HFF-Myc (cell line): ENCODE measurements at places on chromosomes 2 and 18.

DNA sequence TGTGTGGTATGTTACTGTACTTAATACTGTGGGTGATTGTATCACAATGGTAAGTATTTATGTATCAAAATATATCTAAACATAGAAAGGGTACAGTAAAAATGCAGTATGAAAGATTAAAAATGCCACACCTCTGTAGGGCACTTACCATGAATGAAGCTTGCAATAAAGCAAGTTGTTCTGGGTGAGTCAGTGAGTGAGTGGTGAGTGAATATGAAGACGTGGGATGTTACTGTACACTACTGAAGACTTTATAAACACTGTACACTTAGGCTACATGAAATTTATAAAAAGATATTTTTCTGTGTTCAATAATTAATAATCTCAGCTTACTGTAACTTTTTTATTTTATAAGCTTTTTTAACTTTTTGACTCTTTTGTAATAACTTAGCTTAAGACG is 1162.4 kb upstream of the NRXN1 start:
- DNase-seq = no peak

- no peak for DNase-seq
Measured at GRCh38 chr2:219178377-219179175, 501 bp downstream of the RETREG2 start.

- DNase-seq = no peak
Measured at GRCh38 chr2:72291059-72291458, 143.4 kb upstream of the CYP26B1 start.

DNA sequence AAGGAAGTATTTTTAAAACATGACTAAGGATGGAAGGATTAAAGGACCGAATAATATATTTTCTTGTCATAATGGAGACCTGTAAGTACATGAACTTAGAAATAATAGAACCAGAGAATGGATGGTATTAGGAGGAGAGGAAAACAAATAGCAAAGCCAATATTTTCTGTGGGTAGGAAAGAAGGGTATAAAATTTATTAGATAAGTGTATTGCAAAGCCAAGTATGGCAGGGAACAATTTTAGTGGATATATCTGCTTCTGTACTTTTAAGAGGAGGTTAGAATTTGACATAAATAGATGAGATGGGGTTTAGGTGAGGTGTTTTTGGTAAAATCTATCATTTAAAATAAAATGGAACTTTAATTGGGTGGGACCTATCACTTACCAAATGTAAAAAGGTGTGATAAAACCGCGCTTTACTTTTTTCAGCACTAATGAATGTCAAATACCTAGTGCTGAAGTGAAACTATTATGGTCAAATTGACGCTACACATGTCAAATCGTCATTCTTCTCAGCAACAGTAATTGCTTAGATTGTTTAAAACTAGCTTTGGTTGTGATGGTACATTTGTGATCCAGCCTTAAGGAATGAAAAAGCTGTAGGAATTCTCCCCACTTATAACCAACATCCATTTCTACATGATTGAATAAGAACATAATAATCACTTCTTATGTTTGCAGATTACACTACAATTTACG is 78.1 kb upstream of the ZEB2 start:
- DNase-seq = no peak

- DNase-seq = peak; percentile 81
Measured at GRCh38 chr2:63755216-63755615, 86.5 kb upstream of the UGP2 start.

- no peak for DNase-seq
Measured at GRCh38 chr2:212484563-212485080, 54.0 kb downstream of the ERBB4 start.

GRCh38 chr2:20919297-20919800 is 96.4 kb upstream of the LDAH start:
- DNase-seq = no peak

- no peak for DNase-seq
Measured at GRCh38 chr2:145593280-145593679, 1073.4 kb upstream of the ZEB2 start.

DNA sequence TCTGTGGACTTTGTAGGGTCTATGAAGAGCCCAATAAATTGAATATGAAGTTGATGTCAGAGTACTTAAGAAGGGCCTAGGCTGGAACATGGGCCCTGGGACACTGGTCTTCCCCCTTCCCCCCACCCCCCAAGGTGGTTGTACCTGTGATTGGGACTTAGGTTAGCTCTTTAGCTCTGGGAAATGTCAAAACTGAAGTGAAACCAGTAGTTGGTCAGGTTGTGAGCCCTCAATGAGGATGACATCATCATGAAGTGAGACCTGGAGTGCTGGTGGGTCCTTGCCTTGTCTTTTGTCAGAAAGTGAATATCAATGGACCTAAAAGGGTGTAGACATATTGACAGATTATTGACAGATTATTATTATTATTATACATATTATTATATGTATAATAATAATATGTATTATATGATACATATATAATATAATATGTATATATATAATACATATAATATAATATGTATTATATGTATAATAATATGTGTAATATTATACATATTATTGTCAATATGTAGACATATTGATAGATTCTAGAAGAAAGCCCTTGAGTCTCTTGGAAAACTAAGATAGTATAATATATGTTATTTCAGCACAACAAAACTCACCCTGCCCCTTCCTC is 5.4 kb downstream of the MARS2 start:
- DNase-seq = no peak

DNA sequence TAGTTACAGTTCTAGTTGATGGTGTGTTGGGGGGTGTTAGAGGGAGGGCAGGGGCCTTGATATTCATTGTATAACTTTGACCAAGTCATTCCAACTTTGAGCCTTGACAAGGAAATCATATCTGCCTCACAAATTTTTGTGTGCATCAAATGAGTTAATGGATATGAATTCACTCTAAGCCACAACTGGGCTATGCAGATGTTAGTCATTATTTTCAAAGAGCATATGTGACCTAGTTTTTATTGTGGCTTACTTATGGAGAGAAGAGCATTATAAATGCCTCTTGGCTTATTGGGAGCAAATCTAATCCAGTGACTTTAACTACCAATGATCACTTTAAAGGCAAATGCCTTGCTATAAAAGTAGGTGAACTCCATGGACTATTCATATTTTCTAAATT is 250.2 kb downstream of the LPIN1 start:
- DNase-seq = peak; percentile 39

- DNase-seq = no peak
Measured at GRCh38 chr2:186995092-186995491, 146.1 kb upstream of the ZSWIM2 start.

GRCh38 chr2:214536625-214537024 is 125.8 kb downstream of the VWC2L start:
- no peak for DNase-seq

GRCh38 chr2:54997826-54998225 is 52.4 kb downstream of the RTN4 start:
- DNase-seq = no peak

DNA sequence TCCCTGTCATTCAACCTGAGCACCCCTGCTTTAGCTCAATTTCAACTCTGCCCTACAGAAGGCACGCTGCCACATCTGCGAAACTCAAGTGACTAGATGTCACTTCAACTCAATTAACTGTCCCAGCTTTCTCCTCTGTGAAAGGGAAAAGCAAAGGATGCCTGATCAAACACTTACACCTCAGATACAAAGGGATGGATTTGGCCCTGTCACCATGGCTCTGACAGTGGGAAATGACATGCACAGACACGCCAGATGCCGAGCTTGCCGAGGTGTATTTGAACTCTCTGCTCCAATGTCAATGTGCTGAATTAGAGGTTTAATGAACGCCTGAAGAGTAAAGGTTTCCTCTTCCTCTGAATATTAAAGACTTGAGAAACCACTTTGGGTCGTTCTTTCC is 481.1 kb downstream of the CBLN2 start:
- DNase-seq = no peak

- no peak for DNase-seq
Measured at GRCh38 chr2:102735416-102736109, 26.3 kb upstream of the TMEM182 start.

- DNase-seq = no peak
Measured at GRCh38 chr2:106175086-106175850, 18.8 kb downstream of the UXS1 start.

- no peak for DNase-seq
Measured at GRCh38 chr2:85753525-85754312, at the start of gene ATOH8. ATOH8 (plus strand) TSS chr2:85753991; CDS start chr2:85754190, 199 bp downstream.

DNA sequence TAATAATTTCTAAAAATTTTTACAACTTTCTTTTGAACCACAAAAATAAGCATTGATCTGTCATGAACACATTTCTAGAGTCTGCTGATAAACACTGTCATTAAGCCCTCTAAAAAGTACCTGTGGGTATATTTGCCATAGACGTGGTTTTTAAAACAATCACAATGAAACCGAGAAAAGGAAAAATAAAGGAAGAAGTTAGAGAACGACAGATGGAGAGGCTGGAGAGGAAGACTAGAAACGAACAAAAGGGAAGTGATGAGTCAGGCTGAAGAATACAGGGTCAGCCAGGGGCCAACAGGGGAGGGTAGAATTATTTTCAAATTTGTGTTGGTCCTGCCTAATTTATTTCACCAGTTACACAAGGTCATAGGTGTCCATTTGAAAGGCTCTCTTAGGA is 62.0 kb downstream of the MYL12B start:
- no peak for DNase-seq

- no peak for DNase-seq
Measured at GRCh38 chr2:128439791-128440665, 121.4 kb upstream of the HS6ST1 start.

GRCh38 chr18:55387139-55387984 is 200.6 kb downstream of the TCF4 start:
- DNase-seq = no peak

DNA sequence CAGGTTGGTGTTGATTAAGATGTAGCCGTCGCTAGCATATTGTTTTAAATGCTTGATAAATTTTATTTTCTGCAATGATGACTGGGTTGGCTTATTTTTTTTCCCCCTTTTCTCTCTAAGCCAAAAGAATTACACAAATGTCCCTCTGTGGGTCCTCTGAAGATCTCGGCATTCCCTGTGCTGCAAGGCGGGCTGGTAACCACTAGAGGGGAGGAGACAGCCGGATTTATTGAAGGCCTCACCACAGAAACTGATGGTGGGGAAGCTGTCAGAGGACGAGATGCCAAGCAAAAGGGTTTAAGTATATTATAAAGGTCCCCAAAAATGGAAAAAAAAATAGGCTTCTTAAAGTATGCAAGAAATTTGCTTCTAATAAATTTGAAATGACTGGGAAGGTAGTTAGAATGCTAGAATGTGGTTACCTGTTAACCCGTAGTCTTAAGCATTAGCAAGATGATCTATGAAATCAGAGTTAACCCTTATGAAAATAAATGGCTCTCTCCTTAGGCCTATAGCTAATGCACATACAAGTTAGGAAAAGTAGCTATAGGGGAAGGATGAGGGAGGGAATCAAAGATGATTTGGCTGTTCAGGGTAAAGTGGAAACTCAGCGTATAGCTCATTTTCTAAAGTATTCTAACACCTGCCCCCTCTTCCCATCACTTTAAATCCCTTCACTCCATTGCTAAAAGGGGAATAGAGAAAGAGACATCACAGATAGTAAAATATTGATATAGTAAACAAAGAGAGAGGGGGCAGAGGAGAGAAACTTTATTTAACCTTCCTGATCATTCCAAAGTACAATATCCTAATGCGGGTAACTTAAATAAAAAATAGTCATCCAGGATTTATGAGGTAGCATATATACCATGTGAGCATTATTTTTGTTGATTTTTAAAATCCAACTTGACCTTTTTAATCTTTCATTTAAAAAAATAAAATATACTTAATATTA is 894.5 kb upstream of the POU3F3 start:
- DNase-seq = no peak

DNA sequence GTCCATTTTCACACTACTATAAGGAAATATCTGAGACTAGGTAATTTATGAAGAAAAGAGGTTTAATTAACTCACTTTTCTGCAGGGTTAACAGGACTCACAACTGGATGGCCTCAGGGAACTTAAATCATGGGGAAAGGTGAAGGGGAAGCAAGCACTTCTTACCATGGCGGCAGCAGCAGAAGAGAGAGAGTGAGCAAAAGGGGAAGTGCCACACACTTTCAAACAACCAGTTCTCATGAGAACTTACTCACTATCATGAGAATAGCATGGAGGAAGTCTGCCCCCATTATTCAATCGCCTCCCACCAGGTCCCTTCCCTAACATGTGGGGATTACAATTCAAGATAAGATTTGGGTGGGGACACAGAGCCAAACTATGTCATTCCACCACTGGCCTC is 55.1 kb upstream of the NETO1 start:
- DNase-seq = no peak

DNA sequence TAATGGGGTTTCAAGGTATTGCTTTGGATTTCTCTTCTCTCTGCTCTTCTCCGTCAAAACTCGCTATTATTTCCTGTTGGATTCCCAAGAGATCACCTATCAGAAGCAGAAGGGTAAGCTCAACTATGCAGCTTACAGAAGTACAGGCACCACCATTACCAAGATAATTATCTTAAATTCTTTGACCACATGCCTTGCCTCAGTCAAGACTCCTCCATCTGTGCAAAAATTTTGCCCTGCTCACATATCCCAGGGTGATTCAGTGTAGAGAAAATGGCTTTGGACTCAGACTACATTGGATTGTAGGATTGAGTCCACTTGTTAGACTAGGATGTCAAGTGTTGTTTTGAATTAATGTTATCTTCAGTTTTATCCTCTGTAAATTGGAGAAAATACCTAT is 698.7 kb downstream of the TDRD15 start:
- no peak for DNase-seq

GRCh38 chr2:219269362-219270054 is 9.7 kb upstream of the DNAJB2 start:
- no peak for DNase-seq
